ENCODE measurements at places on chromosomes 2 and 18. TPM values are rescaled to one million over a fixed set of nuclear protein-coding genes. Genes with fewer than 3 reads are reported as not detected.

KANSL3 gene
- total RNA-seq = 27.8 TPM

RGPD4 gene
- not detected for total RNA-seq

GRCh38 chr2:58195662-58196061 is 45.5 kb downstream of the FANCL start:
- DNase-seq = no peak

AGXT gene
- not detected for total RNA-seq

DNA sequence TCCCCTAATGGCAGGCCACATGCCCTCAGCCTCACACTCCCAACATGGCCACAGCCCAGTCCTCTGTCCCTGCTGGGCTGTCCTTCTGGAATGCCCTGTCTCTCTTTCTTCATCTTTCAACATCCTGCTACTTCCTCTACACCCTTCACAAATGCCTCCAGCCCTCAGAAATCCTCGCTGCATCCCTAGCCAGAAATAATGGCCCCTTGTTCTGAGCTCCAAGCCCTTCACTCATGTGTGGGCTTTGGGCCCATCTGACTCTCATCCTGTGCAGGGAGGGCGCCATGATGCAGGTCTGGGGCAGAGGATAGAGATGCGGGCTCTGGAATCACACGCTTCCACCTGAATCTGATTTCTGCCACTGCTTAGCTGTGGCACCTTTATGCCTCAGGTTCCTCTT is 181.9 kb downstream of the TNS1 start:
- no peak for DNase-seq

Data from LHCN-M2 (cell line).